ENCODE measurements at places on chromosomes 3 and 15.
A peak's percentile ranks its signal among the peaks of the same experiment; 100 is the strongest.

- no peak for DNase-seq
These were observed 43.0 kb upstream of the SEC13 start for GRCh38 chr3:10363935-10364334.

GRCh38 chr15:38682861-38683260 is 118.2 kb upstream of the RASGRP1 start:
- DNase-seq, result no peak

DNA sequence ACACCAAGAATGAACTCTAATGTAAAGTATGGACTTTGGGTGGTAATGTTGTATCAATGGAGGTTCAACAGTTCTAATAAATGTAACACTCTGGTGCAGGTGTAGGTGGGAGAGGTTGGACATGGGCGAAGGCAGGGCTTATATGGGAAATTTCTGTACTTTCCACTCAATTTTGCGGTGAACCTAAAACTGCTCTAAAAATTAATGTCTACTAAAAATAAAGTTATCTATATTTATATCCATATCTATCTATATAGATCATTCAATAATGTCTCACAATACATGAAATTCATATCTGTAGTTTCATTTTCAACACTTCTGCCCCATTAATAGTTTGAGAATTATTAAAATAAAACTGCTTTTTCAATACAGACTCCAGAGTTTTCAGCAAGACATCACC is 49.3 kb downstream of the CD200R1 start:
- no peak for DNase-seq

DNA sequence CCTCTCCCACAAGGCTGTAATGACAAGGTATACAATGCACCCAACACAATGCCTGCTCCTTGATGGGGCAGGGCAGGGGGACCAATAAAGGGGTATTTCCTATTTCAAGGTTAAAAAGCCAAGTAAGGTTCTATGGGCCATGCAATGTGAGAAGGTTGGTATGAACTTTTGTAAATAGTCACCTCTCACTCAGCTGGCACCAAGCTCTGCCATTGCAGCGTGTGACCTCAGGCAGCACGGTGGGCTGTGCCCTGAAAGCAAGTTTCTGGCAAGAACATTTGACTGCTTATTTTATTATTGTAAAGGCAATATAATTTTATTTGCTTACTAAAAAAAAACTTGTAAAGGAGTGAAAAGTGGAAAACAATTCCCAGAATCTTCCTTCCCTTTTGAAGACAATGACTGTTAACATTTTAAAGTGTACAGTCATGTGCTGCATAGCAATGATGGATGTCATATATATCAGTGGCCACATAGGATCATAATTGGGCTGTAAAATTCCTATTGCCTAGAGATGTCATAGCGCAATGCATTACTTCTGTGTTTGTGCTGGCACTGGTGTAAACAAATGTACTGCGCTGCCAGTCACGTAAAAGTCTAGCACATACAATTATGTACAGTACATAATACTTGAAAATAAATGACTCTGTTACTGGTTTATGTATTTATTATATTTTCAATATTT is 167.3 kb upstream of the RORA start:
- no peak for DNase-seq

GRCh38 chr3:5384557-5385236 is 197.2 kb downstream of the EDEM1 start:
- DNase-seq, result no peak

DNA sequence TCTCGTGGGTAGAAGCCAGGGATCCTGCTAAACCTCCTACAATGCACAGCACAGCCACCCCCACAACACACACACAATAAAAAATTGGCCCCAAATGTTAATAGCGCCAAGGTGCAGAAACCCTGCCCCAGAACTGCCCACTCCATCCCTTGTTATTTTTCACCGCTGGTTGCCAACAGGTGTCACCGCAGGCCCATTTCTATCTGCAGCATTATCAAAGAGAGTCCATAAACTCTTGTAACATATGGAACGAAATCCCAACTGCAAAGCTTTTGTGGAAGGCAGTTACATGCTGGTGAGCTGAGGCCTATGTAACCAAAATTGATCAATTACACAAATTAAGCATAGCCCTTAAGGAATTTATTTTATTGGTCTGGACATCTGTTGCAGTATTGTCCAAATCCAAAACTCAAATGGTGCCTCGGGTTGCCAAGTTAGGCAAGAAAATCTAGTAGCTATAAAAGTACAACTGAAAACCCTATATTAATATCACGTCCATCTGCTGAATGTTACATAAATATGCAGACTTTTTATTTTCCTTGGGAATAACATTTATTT is 66.2 kb downstream of the SAMMSON start:
- DNase-seq, result no peak

DNA sequence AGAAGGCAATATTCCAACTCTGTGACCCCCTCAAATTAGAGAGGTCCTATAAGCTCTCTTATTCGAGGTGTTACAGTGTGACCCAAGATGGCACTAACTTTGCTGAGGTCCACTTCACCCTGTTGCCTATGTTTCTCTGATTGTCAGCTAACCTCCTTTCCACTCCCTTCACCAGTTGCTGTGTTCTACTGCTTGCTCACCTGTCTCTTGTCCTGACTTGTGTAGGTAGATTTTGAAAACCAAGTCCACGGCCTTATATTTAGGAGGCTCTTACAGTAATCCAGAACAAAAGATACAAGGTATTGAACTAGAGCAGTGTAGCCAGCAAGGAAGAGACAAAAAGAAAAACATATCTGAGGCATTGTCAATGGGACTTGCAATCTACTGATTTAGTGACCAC is 20.1 kb upstream of the GSK3B start:
- no peak for DNase-seq

GRCh38 chr3:6746443-6746842 is 114.5 kb upstream of the GRM7 start:
- no peak for DNase-seq

DNA sequence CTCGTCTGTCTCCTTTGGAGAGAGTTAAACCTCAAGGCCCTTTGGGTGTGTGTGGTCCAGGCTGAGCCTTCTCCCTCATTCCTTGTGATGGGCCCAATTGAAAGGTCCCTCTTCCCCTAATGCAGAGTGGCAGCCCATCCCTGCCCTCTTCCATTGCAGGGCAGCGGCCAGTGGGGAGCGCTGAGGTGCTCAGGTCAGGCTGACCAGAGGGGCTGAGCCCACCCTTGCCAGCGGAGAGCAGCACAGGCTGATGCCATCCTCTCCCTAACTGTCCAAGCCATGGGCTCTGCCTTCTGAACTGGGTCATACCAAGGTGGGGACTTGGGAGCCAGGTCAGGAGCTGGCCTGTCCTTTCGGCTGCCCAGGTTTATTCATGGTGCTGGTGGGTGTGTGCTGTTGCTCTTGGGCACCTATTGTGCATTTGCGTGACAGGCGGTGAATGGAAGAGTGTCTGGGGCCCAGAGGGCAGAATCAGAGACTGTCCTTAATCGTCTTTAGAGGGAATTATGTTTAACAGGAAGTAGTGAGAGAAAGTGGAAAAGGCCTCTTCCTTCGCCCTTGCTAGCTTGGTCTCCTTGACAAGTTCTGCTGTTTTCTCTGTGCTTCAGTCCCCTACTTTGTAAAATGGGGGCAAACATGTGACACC is 96.9 kb downstream of the VGLL4 start:
- no peak for DNase-seq

- DNase-seq, result no peak
These were observed 11.9 kb upstream of the TMEM115 start for GRCh38 chr3:50371133-50371685.

- DNase-seq, result peak; percentile 84
These were observed 644 bp upstream of the NGLY1 start for GRCh38 chr3:25783661-25784512.

DNA sequence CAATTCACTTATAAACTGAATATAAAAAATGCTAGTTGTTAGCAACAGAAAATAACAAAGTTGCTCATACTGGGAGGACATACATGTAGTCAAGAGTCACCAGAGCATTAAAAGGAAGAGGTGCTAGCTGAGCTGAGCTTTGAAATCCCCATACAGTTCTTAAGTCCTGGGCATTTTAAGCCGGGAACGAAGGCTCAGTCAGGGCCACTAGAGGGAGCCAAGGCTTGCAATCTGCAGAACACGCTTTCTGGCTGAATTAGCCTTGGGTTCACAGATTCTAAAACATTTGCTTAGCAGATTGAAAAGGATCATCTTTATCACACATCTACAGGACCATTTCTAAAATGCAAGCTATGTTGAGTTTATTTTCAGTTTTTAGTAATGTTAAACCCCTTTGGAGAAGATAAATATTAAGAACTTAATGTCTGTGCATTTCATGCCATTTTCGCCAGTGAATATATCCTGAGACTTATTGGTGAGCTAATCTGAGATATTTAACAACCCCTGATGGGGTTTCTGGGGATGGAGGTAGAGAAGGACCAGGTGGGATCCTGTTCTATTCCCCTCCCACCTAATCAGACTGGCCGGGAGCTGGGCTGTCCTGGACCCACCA is 26.3 kb upstream of the MNS1 start:
- no peak for DNase-seq

GRCh38 chr15:60396100-60396499 is 1.7 kb downstream of the ANXA2 start:
- no peak for DNase-seq

- DNase-seq, result no peak
These were observed 8.8 kb downstream of the NEK10 start for GRCh38 chr3:27360113-27361078.

DNA sequence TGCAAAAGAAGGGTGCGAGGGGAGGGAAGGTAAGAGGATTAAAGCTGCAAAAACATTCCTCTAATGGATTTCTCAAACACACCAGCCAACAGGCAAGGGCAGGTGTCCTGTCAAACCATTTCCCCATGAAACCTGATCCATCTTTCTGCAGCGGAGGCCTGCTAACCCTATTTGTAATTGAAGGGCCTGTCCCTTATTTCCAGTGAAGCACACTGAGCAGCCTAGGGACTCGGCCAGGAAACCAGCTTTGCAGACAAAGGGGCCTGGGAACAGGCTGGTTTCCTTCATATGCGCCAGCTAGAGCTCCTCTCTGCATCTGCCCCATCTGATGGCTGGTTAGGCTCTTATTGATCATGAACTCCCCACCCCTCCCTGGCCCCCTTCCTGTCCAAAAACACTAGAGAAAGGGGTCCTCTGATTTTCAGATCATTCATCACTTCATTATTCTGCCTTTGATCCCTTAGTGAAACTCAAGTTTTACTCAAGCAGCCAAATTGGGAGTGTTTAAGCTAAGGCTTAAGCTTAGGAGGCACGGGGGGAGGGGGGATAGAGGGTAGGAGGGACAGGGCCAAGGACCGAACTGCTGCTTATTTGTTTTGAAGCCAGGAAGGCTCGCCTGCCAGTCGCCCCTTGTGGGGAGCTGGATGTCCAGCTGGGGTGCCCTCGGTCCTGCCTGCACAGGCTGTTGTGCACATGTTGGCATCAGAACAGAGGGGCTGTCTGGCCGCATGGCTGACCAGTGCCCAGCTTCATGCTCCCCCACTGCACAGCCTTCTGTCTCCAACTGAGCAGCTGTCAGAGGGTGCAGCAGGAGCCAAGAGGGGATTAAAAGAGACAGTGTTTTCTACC is 53.1 kb downstream of the BOC start:
- DNase-seq, result no peak
